ENCODE measurements at places on chromosomes 12 and 14.

DNA sequence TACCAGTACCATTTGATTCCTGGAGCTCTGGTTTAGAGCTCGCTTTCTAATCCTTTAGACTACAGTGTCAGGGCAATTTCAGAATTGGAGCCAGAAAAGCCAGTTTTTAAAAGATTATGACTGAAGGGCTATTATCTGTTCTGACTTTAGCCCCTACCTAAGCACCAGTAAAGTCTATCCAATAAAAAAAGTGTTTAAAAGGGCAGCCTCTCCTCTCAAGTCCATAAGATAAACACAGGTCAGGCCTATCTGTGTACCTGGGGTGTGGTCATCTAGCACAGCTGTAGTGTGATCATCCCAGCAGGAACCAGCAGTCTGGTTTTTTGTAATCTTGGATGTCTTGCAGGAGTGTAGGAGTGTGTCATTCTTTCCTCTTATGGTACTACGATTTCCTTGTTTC, 6.6 kb downstream of the APPL2 start:
- DNase-seq = no peak

DNA sequence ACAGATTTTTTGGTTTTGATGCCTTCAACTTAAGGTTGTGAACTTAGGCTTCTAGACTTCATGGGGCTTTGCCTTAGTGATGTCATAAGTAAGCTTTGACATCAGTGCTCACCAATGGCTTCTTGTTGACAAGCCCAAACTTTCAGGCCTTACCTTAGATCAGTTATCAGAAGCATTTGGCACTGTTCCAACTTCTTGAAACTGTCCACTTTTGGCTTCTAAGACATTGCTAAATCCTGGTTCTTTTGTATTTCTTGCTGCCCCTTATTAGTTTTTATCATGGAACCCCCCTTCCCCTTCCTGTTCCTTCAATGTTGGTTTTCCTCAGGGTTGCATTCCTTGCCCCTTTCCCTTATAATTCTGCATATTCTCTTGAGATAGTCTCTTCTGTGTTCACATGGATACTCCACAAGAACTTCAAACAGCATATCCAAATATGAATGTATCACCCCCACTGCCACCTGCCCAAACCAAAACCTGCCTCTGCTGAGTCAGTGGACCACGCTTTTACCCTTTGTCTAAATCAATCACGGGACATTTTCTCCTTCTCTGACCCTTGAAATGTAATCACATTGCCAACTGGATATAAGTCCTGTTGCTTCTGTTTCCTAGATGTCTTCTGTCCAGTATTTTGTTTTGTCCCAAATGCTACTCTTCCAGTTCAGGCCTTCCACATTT, 7.9 kb downstream of the PFKM start:
- DNase-seq = no peak

DNA sequence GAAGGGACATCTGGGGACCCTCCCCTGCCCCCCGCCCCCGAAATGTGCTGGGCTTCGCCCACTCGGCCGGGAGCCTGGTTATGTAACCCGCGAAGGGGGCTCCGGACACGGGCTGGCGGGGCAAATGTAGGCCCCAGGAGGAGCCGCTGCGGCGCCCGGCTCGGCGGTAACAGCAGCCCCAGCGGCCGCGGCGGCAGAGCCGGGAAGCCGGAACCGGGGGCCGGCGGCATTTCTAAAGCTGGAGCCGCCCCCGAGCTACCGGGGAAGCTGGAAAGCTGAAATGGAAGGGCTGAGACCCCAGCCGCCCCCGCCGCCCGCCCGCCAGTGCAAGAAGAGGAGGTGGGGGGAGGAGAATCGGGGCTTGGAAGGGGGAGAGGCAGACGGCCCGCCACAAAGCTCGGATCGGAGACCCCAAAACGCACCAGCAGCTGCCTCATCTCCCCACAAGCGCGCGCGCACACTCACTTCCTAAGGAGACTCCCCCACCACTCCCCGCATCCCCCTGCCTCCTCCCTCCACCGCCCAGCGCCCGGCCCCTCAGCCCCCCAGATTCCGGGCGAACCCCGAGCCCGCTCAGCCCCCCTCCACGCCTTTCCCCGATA, 1.5 kb downstream of the KDM2B start:
- peak; percentile 18 for DNase-seq

GRCh38 chr14:55843718-55844403, 263.9 kb downstream of the KTN1 start:
- DNase-seq = no peak

DNA sequence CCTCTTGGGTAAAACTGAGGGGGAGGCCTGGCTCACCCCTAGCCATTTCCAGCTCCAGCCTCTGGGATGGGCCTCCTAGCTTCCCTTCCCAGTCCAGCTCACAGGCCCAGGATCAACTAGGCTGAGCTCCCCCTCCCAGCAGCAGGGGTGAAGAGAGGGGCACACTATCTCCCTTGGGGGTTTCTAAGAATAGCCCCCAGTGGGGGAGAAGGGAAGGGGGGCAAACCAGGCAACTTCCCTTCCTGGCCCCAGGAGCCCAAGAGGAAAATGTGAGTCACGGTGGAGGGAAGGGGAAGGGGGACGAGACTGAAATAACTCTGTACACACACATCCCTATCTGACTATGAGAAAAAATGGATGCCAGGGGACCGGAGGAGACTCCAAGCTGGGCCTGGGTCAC, 9.0 kb downstream of the ADCY6 start:
- DNase-seq = no peak

GRCh38 chr14:35988972-35989690, 163.0 kb downstream of the BRMS1L start:
- no peak for DNase-seq

- no peak for DNase-seq
These were observed 594 bp upstream of the CEP170B start for GRCh38 chr14:104864267-104865080.

GRCh38 chr14:71228711-71229110, 321.5 kb downstream of the PCNX1 start:
- DNase-seq = no peak

GRCh38 chr14:75486318-75486717, 36.0 kb upstream of the BATF start:
- no peak for DNase-seq

DNA sequence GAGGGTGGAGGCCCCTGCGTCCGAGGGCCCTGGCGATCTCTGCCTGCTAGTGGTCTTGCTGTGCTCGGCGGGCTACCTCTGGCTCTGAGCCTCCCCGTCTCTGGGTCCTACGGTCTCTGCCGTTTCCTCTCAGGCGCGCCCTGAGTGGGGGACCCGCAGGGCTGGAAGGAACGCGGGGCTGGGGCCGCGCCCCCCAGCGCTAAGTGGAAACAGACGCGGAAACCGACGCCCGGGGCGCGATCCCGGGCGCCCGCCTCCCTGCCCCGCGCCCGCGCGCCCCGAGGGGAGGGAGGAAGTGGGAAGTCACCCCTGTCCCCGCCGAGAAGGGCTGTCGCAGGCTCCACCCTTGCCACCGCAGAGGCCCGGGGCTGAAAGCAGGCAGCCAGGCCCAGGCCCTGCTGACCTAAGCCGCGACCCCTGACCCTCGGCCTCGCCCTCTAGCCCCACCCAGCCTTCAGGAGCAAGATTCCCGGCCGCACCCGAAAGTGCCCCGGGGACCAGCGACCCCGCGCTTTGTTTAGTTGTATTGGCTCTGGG, 831 bp downstream of the CRIP1 start:
- DNase-seq = peak; percentile 66
